ENCODE measurements at places on chromosomes 4 and X.

GRCh38 chr4:52833941-52834525 is 28.1 kb upstream of the RASL11B start:
- DNase-seq: no peak

DNA sequence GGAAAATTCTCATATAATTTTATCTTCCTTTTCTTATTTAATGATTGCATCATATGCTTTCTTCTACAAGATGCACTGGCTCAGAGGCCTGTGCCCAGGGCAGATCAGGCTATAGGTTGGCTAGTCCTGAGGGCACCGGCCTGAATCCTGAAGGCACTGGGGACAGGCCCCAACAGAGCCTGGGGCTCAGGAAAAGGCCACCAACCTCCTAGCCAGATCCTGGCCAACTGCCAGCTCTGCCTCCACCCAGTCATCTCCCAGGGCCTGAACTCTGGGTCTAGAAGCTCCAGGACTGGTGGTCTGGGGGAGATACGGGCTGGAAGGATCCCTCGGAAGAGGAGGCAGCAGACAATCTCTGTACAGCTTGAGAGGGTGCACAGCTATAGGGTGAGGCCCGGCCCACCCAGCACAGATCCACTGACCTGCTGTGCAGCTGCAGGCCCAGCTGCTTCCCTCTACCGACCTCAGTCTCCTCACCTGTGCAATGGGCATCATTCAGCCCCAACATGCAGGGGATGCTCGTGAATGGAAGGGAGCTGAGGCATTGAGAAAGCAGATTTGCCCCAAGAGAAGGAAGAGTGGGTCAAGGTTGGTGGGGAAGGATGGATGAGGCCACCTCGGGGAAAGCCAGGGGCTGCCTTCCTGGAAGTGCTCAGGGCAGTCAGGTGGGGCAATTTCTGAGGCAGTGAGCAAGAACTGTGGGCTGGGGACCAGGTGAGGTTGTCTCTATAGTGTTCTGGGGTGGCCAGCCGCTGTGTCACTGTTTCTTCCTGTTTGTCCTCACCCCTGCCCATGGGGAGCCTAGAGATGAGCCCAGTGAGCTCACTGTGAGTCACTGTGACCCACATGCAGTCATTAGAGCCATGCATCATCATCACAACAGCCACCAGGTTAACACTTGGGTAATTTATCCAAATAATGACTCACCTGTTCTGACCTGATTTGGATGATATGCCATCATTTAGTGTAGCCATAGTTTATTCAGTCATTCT is 22.4 kb upstream of the XAGE2 start:
- no peak for DNase-seq

DNA sequence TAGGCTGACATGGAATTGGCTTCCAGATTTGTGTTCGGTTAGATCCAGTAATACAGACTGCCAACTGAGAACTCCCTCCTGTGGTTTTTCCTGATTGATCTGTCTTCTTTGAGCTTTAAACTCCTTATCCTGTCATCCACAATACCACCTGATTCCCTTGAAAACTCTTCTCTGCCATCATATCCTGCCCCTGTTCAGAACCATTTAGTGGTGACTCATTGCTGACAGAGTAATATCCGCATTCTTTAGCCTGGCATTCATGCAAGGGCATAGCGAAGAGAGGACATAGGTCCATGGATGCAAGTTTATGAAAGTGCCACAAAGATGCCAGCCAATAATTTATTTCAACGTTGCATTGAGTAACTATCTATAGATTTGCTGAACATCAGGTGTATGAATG is 76.6 kb downstream of the ITIH6 start:
- no peak for DNase-seq

- no peak for DNase-seq
Measured at GRCh38 chrX:2272337-2272736, 228.4 kb downstream of the DHRSX start.

DNA sequence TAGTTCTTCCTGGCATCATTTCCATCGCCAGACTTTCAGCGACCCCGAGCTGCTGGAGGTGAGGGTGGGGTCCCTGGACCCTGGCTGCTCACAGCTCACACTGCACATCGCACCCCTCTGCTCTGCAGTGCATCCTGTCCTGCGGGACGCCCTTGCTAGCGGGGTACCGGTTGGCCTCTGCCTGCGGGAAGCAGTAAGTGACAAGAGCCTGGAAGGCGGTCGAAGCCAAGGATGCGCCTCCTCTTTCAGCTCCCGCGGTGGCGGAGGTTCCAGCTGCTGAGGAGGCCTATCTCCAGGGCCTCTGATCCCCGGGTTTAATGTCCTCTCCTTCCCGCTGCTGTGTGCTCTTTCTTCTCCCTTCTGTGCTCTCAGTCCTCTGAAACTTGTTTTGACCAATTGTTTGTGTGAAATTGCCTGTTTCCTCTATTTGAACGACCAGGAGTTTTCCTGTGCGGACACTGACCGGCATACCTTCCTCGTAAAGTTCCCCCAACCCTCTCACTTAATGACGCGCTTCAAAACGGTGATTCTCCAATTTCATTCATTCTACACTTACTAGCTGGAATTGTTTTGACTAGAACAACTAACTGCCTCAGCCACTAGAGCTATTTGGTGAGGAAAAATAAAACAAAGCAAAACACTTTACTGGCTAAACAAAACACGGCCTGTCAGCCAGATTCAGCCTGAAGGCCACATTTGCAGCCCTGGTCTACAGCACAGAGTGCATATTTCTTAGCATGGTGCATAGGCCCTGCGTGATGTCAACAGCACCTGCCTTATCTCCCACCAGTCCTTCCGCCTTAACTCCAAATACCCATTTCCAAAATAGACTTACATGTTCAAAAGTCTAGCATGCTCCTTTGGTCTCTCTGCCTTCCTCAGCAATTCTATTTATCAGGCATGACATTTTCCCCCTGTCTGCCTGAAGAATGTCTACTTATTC is 28.0 kb downstream of the MGAT4D start:
- peak; percentile 43 for DNase-seq

All from right forelimb (tissue), 1 donor.